HFF-Myc (cell line): ENCODE measurements at places on chromosomes 16 and 17.

GRCh38 chr16:59180083-59180476 lies 446.0 kb upstream of the GOT2 start:
- DNase-seq: no peak

DNA sequence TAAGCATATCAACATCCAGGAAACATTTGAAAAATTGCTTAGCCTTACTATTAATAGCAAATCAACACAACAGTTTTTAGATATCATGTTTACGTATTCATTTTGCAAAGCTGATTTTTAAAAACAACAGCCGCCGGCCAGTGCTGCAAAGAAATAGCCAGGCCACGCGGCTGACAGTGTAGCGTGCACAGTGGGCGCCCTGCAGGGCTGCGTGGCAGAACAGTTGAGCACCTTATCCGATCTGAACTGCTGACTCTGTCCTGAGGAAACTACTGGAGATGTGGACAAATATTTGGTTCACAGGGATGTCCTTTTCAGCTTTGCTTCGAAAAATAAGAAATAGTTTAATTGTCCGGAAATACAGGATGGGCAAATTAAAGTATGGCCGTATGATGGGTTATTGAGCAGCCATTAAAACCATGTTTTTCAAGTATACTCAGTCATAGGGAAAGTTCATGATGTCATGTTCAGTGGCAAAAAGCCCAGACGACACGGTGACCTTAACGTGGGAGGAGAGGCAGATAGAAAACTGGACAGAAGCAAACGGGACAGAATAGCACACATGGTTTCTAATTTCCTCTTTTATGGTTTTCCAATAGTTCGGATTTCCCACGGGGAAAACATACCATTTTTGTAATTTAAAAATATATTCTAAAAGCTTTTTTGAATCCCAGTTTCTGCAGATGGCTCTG lies 52.4 kb upstream of the ENDOV start:
- DNase-seq: peak; percentile 7

- no peak for DNase-seq
These were observed 217.9 kb upstream of the PSMD7 start for GRCh38 chr16:74078511-74079231.

DNA sequence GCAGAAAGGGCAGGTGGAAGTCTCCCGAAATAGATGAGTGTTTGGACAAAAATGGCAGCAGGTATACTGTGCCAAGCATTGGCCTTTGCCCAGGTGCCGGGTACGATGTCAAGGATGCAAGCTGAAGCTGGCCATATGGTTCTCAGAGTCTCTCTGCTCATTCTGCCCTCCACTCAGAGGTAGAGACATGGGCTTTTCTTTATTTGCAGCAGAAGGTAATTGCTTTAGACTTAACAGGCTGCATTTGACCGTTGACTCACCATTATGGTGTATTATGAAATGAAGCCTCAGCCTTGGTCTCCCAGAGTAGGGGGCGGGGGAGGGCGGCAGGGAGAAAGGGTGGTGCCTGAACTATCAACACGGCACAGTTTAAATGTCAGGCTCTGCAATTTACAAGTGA lies 969.1 kb upstream of the EEF2KMT start:
- DNase-seq: no peak

DNA sequence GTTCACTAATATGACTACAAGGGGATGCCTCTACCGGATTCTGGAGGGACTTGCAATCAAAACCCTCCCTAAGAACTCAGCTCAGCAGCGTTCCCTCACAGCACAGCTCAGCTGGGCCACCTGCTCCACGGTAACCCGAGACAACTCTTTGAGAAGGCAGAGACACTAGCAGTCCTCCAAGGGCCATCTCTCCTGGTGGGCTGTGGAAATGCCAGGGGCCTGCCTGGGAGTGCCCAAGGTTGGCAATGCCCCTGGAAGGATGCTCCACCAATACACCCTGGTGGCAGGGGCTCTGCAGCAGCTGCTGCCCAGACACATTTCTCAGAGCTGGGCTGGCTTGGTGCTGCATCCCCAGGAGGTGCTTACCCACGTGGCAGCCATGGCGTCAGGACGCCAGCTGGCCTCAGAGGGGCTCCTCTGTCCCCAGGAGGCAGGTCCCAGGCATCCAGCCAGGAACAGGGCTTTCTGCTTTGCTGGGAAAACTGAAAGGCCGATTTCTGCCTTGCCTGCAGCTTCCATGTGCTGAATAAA lies 16.5 kb downstream of the CDIP1 start:
- DNase-seq: no peak

DNA sequence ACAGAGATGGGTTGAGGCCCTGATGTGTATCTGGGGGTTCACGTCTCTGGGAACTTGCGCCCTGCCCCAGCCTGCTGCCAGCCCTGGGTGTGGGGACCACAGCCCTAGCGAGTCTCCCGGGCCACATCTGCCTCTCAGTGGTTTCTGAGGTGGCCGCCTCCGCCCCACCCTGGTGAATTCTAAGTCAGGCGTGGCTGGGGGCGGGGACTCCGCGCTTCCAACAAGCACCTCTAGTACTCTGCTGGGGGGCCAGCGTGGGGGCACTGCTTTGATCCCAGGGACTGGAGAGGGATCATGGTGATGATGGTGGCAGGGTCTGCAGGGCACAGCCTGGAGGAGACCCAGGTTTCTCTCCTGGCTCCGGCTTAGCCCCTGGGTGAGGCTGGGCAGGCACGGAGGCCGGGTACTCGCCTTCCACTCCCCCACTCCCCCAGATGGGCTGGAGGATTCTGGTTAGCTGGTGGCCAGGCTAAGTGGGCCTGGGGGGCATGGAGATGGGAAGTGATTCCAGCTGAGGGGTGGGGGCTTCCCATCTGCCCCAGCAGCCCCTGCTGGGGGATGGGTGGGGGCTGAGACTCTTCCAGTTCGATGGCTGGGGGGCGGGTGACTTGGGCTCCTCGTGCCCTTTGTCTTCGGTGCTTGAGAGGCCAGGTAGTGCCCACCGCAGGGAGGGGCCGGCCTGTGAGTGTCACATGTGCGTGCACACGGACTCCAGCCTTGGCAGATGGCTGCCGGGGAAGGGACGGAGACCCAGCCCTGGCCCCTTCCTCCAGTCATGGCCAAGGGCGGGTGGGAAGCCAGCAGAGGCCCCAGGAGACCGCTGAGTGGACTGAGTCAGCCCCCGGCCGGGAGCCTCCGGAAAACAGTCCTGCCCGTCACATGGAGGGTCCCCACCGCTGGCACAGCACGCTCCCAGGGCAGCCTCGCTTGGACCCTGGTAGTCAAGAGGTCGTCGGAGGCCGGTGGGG lies 3.9 kb downstream of the GLIS2 start:
- DNase-seq: no peak

- no peak for DNase-seq
These were observed 67.3 kb downstream of the CNGB1 start for GRCh38 chr16:57903656-57904055.

DNA sequence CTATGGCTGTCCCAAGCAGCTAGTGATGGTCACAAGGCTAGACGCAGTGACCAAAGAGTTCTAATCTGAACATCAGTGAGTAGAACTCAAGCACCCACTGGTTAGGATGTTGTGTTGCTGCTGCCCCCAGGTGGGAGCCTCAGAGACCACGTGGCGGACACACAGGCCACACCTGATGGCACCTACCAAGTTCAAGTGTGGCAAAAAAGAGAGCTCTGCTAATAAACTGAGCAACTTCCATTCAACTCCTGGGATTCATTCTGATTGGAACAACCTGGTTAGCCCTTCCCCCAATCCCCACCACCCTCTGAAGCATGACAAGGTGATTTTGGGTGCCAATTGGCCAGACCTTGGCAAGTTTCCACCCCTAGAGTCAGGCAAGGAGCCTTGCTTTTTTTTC lies 3.5 kb upstream of the LCMT1 start:
- DNase-seq: no peak

DNA sequence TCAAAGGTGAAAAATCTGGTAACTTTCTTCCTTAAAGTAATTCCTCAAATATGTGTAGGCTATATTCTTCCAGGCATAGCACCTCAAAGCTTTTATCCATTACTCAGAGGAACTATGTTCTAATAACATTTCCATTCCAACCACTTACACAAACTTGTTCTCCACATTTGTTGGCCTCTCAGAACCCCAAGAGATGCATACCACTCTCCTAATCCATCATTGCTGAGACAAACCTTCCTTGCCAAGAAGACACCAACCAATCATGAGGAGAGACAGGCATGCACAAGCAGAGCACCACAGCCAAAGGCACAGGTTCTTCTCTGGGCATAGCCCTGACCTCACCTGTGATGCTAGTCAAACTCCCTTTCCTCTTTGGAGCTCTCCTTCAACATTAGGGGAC lies 20.9 kb downstream of the CDH11 start:
- DNase-seq: no peak

DNA sequence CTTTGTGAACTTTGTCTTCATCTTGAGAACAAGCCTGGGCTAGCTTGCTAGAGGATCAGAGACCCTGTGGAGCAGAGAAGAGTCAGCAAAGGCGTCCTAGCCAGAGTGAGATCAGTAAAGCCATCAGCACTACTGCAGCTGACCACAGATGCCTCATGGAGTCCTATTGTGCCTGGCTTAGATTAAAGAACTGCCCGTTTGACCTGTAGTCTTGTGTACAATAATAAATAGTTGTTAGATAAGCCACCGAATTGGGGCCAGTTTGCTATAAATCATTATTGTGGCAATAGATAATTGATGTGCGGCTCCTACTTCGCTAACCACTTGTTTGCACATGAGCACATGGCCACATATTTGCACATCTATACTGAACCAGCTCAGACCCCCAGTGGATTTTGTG lies 103.0 kb downstream of the CYLD start:
- DNase-seq: no peak

DNA sequence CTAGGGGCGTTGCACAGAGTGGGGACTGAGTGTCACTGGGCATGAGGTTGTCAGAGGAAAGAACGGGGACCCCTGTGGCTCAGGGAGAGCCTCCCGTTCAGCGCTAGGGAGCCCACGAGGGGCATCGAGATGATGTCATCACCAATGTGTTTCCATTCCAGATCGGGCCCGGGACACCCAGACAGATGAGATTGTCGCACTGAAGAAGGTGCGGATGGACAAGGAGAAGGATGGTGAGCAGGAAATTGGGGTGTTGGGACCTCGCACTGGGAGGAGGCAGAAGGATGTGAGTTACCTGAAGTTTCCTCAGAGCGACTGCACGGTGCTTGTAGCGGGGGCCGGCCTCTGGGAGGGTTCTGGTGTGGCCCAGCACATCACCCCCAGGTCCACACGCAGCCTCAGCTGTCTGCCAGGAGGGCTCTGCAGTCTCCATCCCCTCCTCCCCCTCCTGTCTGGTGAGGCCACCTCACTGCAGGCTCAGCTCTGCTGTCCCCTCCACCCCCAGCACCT lies 4.0 kb downstream of the CDK10 start:
- DNase-seq: no peak

DNA sequence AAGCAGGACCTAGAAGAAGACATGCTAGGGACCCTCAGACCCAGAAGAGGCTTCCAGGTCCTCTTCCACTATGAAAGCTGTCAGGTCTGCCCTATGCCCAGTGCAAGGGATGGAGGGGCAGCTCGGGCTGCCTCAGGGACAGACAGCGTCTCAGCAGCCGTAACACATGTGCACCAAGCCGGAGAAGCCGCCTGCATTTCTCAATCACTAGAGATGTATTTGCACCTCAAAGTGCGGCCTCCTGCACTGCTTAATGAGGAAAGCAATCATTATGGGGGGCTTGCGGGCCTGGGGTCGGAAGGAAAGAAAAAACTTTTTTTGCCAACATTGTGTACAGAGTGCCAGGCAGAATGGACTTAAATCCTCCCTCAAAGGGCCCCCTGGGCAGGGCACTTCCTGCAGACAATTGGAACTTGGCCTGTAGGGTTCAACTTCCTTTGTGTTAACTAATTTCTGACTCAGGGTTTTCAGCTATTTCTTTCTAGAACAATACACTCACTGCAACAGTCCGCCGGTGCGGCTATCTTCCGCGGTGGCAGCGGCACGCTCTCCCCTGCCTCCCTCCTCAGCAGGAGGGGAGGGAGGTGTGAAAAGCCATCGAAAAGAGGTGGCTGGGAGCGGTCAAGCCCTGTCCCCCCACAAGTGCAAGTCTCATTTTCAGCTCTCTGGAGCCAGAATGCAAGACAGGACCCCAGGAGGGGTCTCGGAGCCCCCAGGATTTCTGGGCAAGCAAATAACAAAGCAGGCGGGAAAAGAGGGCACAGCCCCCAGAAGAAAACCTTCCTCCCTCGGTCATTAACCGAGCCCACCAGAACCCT lies 101.2 kb downstream of the ZNF423 start:
- DNase-seq: no peak

GRCh38 chr16:15942931-15943690 lies 6.3 kb upstream of the ABCC1 start:
- DNase-seq: no peak

GRCh38 chr17:30506481-30506880 lies 29.3 kb downstream of the GOSR1 start:
- DNase-seq: no peak

GRCh38 chr17:7846765-7847661 lies 7.9 kb upstream of the TMEM88 start:
- no peak for DNase-seq

- DNase-seq: no peak
These were observed 775 bp upstream of the PAGR1 start for GRCh38 chr16:29815032-29815721.

- no peak for DNase-seq
These were observed 6.7 kb downstream of the TMC6 start for GRCh38 chr17:78121801-78122215.

DNA sequence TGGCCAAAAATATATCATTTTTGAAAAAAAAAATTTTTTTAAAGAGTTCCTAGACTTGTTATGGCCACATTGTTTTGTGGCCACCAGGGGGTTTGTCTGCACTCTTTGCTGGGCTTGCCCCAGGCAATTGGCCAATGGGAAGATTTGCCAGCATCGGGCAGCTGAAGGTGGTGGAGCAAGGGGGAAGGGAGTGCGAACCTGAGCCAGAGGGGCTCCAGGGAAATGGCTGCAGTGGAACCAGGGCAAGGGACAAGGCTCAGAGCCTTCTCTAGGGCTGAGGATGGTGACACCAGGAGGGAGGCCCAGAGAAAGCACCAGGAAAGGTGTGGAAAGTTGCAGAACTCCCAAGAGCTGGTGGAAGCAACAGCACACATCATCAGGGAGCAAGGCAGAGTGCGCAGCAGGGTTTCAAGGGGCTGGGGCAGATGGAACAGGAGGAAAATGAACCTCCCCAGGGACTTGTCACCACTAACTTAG lies 15.5 kb upstream of the CMIP start:
- DNase-seq: no peak

GRCh38 chr17:28563475-28563874 lies 7.8 kb downstream of the PIGS start:
- DNase-seq: no peak

- DNase-seq: peak; percentile 77
These were observed 1.5 kb upstream of the BAIAP3 start for GRCh38 chr16:1331712-1332617.

GRCh38 chr17:5355421-5356129 lies 63.9 kb downstream of the NUP88 start:
- peak; percentile 14 for DNase-seq

DNA sequence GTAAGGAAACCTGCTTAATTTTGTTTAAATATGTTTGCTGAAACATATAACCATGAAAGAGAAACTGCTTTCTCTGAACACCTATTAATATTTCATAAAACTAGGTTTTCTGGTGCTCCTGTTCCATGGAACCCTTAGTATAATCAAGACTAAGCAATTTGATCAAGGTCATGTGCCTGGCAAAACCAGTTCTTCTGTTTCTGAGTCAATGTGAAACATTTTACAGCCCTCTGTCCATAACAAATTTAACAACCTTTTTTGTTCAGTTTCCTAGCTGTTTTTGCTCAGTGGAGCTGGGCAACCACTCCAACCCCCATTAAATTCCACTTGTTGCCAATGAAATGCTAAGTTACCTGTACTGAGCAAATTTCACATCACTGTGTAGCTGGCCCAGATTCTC lies 344.0 kb downstream of the CA10 start:
- DNase-seq: no peak
